ENCODE measurements at places on chromosomes 1 and 21.

DNA sequence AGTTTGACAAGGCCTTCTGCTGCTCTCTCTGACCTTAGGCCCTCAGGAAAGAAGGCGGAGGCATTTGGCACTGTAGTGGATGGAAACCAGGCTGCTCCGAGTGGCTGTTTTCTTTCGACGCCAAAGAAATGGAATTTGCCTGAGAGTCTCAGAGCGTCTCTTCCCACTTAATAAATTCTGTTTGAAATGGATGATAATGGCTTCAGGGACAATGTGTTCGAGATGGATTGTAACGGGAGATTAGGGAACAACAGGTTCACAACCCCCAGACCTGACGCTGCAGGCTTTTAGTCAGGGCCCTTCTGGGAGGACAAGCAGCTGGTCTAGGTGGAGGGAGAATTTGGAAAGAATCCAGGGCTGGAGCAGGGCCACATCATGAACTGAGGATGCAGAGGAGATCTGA, 58.6 kb downstream of the TLR5 start:
- no peak overlapping the region for H3K27ac ChIP-seq
- H3K36me3 ChIP-seq = no peaks in the 10 kb centered on the region
- peaks cover 34% of the 10 kb centered on the region for H3K4me1 ChIP-seq
- DNase-seq = no peak

DNA sequence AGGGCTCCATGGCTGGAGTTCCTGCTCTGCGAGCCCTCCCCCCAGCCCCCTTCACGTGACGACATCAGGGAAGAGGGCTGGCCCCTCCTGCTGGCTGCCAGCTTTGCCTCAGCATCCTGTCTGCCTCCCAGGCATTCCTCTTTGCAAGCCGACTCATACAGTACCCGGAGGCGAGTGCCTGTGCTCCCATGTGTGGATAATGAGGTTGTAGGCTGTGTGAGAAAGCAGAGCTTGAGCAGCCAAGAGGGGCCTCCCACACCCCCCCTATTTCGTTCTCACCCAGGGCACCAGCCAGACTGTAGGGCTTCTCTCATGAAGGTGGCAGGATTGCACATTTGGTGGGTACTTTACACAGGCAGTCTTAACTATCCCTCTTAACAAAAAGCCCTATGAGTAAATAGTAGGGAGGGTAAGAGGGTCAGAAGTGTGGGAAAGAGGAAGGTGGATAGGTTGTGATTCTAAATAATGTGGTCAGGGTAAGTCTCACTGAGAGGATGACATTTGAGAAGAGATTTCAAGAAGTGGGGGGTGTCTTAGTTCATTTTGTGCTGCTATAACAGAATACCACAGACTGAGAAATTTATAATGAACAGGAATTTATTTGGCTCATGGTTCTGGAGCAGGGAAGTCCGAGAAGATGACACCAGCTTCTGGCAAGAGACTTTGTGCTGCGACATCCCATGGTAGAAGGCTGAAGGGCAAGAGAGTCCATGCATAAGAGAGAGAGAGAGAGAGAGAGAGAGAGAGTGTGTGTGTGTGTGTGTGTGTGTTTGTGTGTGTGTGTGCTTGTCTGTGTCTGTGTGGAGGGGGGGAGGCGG, 113.5 kb downstream of the OMA1 start:
- H3K4me3 ChIP-seq = no peak overlapping the region
- H3K27ac ChIP-seq = no peak overlapping the region
- peaks cover 6% of the 10 kb centered on the region for H3K4me1 ChIP-seq
- no peaks in the 10 kb centered on the region for H3K27me3 ChIP-seq
- DNase-seq = no peak

DNA sequence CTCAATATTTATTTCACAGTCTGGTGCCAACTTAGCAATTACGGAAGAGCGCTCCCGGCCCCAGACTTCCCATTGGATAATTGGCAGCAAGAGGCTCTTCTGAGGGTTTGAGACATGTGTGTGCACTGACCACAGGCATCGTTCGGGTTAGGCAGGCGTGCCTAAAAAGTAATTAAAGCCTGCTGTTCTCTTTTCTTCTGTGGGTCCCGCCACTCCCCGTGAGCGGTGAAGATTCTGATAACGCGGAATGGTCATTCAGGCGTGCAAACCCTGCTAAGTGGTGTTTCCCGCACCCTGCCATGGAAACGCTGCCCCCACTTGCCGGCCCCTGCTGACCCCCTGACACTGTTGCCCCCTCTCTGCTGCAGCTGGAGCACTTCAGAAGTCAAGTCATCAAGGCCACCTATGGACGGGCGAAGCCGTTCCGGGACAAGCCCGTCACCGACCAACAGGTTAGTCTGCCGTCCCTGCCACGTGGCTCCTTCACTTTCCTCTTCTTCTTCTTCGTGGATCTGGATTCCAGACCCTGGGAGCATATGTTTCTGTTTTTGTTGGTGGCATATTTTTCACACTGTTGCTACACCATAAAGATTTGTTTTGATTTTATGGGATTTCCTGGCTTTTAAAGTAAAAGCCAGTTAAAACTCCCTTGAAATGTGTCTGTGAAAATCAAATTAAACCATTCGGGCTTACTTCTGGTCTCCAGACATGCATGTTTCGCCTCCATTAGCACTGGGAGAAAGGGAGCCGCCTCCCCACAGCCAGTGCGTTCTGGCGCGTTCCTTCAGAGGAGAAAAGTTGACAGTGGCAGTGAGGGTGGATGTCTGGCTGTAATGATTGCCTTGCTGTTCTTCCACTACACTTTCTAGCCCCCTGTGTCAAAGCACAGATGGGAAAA, 79.9 kb downstream of the FHAD1 start:
- H3K4me1 ChIP-seq = peaks cover 53% of the 10 kb centered on the region
- H3K4me3 ChIP-seq = no peak overlapping the region
- H3K27ac ChIP-seq = peak overlapping the region; percentile 40
- DNase-seq = no peak
- no peaks in the 10 kb centered on the region for H3K36me3 ChIP-seq
- peaks cover 2% of the 10 kb centered on the region for H3K27me3 ChIP-seq

DNA sequence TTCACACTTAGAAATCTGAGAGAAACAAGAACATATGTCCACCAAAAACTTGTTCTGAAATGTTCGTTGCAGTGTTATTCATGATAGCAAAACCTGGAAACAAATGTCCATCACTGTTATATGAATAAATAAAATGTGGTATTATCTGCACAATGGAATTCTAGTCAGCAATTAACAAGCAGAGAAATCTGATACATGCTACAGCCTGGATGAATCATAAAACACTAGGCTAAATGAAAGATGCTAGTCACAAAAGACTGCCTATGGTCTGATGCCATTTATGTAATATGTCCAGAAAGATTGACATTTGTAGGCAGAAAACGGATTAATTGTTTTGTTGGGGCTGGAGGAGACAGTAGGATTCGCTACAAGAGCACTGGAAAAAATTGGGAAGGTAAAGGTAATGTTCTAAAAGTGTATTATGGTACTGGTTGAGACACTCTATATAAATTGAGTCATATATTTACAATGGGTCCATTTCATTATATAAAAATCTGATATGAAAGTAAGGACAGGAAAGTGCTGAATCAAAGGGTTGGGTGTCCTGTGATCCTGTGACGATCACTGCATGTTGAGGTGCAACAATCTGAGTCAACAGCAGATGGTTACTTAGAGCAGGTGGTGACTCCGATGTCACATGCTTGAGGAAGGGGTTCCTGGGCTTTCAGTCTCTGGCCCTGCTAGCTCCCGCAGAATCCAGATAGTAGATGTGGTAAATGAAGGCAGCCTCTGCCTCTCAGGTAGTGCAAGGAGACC, 102.1 kb upstream of the NBPF4 start:
- no peak overlapping the region for H3K27ac ChIP-seq
- H3K27me3 ChIP-seq = no peaks in the 10 kb centered on the region
- H3K36me3 ChIP-seq = no peaks in the 10 kb centered on the region
- H3K4me3 ChIP-seq = no peak overlapping the region

- no peak for DNase-seq
- no peaks in the 10 kb centered on the region for H3K4me1 ChIP-seq
Measured at GRCh38 chr1:50700621-50701020, 259.4 kb downstream of the FAF1 start.

DNA sequence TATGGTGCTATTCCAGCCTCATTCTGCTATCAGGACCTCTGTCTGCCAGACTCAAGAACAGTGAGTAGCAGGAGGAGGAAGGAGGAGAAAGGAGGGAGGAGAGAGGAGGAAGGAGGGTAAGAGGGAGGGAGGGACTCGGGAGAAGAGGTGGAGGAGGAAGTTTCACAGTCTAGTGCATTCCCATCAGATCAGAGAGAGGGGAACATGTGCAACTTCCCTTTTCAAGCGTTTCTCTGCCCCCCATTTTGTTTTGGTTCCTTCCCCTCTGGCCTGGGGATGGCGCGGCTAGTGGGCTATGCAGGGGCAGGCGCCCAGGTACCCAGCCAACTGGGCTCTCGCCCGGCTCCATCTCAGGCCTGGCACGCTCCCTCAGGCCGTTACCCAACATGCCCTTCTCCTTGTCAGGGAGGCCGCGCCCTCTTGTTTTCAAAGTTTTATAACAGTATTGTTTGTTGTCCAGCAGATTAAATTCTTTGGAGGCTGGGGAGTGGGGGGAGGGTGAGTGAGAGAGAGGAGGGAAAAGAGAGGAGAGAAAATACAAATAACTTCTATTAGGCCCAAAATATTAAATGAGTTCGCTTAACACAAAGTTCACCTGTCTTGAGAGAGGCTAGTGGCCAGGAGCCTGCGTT, 56.0 kb downstream of the CD46 start:
- H3K4me1 ChIP-seq = peaks cover 19% of the 10 kb centered on the region
- DNase-seq = no peak
- no peak overlapping the region for H3K27ac ChIP-seq
- no peaks in the 10 kb centered on the region for H3K27me3 ChIP-seq
- no peak overlapping the region for H3K4me3 ChIP-seq

Measured in spinal cord (tissue), 10 donors.